Posterior cingulate gyrus (tissue), 11 donors: ENCODE measurements at places on chromosomes 6 and 20.

GRCh38 chr6:34644716-34645115 lies 51.9 kb downstream of the ILRUN start:
- no peak for DNase-seq

- no peak for DNase-seq
These were observed 131.7 kb downstream of the DNAH8 start for GRCh38 chr6:38846844-38847243.

DNA sequence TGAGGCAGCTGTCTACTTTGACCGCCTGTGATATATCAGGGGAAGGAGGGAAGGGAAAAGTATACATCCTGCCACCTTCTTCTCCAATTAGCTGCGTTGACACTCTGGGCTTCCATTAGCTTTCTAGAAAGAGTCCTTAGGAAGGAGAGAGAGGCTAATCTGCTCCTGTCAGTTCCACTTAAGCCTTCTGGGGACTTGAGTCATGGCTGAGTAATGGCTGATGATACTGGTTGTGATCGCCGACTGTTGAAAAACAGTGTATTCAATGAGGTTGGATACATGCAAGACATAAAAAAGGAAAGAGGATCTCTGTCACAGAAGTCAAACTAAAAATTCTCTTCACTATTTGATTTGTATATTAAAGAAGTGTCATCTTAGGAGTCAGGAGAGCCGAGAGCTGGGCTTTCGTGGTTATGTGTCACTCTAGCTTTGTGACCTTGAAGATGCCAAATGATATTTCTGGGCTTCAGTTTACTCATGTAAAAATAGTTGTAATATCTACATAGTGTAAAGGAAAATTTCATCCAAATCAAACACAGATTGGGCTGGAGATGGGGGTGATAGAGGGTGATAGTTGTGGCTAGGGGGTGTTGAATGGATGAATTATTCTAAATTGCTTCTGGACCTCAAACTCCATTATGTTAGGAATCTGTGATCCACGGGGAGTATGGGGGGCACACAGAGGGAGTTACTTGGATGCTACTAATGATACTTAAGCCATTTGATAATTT lies 189.0 kb downstream of the UST start:
- no peak for DNase-seq

DNA sequence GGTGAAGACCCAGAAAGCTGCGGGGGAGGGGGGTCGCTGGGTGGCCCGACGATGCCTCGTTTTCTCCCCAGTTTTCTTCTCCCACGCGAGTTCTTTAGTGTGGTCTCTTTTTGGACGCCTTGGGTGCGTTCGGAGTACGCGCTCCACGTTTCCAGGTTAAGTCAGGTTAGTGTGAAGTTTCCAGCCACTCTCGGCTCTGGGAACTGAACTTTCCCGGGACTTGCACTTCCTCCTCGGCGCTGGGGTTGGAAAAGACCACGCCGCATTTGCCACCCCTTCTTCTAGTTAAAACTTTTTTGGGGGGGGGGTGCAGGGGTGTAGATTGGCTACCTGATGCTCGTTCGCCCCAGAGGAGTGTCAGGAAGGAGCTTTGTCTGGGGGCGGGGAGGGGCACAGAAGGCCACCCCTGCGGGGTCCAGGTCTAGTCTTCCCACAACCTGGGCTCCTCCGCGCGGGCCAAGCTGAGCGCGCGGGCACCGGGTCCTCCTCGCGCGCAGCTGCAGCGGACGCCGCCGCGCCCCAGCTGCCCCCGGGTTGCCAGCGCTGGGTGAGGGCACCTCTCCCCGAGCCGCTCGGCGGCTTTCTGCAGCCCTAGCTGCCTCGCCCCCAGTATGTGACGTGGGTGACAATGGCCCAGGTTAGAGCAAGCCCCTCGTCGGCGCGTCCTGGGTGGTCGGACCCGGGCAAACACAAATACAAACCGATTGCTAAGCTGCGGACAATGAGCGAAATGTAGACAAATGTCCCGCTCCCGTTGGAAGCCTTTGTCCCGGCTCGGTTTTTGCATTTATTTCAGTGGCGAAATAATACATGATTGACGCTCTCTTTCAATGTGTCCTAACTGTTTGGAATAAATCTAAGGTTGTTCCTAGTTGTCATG lies 1.7 kb upstream of the NKX2-2 start:
- DNase-seq = no peak

GRCh38 chr6:116351101-116351500 lies 19.6 kb upstream of the DSE start:
- DNase-seq = no peak

DNA sequence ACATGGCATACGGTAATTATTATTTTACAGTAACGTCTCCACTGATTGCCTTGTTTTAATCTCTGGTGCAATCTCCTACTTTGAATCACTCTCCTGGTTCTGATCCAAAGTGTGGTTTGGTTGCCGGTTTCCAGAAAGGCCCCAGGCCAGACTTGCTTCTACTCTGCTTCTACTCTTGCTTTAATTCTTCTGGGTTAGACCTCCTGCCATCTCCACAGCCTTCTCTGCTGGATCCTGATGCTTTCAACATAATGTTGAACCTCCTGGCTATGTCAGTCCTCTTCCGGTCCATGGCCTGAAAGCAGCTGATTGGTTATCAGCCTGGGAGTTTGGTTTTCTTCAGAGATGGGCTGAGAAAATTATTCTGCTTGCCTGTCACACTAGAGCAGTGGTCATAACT lies 266.5 kb upstream of the RIMS1 start:
- no peak for DNase-seq

GRCh38 chr6:27062755-27063154 lies 184.7 kb upstream of the PRSS16 start:
- DNase-seq = no peak

GRCh38 chr6:109834131-109834530 lies 143.0 kb downstream of the FIG4 start:
- no peak for DNase-seq

- no peak for DNase-seq
These were observed 33.3 kb upstream of the ECHDC1 start for GRCh38 chr6:127376685-127377084.

DNA sequence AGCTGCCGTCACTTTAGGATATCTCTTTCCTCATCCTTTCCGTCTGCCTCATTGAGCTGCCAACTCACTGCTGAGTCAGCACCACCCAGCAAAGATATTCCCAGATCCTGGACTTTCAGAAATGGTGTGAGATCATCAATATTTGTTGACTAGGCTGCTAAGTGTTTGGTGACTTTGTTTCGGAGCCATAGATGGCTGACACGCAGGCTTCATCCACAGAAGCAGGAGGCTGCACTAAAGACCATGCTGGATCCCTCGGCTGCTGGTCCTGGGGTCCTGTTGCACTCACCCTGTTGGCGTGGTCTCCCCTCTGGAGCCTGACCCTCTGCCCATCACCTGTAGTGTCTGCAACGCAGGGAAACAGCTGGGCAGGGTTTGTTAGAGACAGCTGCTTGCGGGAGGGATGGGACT lies 96.5 kb downstream of the ERMARD start:
- DNase-seq = no peak

- DNase-seq = no peak
These were observed 153.0 kb downstream of the BCAS1 start for GRCh38 chr20:53917145-53918019.

DNA sequence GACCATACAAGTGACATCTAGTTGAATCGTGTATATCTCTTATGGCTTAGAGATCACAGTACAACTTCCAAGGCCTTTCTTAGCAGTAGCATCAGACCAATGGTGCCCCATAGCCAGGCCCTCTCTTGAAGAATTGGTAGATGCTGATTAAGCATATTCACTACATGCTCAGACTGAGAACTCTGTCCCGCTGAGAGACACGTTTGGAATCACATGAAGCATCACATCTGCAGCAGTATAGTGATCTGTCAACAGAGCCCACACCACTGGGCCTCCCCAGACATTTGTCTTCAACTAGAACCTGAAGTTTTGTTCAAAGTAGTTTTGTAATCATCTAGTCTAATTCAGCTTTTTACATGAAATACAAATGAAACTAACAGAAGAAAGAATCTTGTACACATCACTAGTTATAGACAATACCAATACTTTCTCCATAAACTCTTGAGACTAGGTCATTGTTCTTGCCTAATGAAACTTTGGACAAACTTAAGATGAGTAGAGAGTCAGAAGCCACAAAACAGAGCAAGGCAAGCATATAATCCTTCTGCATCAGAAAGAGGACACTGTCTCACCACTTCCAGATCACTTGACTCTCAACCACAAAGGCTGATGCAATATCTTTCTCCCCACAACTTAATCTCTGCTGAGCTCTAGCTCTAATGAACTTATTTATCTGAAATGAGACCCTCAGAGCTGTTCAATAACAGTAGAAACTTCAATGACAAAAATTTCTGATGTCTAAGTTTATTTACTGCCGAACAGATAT lies 182.7 kb downstream of the TBX18 start:
- DNase-seq = no peak

GRCh38 chr6:87540539-87540938 lies 49.2 kb downstream of the RARS2 start:
- DNase-seq = no peak

- DNase-seq = no peak
These were observed 3.2 kb downstream of the CNKSR3 start for GRCh38 chr6:154506991-154507898.

- DNase-seq = no peak
These were observed 74.6 kb upstream of the TAB2 start for GRCh38 chr6:149242883-149243282.

DNA sequence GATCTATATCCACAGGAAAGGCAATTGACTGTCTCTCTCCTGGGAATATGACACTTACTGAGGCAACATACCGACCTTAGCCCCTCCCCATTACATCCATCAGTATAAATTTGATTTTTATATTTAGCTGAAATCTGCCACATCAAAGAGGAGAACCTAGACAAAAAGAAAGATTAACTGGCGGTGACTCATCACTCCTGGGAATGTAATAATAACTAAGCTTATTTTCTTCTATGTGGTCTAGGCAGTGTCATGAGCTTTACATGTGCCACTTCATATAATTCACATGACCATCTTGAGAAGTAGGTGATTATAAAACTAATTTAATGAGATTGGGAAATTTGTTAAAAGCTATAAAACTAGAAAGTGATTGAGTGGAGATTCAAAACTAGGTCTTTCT lies 520.0 kb upstream of the HS3ST5 start:
- DNase-seq = no peak

DNA sequence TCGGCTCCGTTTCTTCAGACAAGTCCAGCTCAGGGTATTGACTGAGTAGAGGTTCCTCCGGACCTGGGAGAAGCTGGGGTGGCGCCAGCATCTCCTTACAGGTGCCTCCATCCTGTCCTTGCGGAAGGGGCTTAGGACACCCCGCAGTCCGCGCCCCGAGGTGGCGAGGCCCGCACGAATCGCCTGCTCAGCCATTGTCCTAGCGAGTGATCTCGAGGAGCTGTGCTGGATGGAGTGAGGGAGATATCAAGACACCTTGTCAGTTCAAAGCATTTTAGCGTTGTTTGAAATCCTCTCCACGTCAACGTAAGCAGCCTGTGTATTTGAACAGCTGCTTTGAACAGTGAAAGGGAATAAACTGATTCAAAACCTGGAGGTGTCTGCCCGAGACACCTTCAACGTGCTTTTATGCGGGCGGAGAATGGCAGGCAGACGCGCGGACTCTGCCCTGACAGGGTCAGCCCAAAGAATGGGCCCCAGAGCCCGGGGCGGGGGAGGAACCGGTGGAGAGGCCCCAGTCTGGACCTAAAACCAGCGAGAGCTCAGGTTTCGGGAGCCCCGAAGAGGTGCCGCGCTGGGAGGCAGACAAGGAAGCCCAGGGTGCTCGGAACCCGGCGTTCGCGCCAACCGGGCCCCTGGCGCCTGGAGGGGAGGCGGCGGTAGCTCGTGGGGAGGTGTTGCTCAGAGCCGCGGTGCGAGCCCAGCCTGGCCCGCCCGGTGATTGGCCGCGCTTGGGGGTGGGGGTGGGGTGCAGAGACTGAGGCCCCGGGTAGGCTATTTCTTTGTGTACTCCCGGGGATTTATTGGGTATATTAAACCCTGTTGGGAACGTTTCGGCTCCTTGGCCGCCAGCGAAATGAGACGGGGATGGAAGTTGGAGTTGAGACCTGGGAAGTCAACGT lies 3.1 kb upstream of the POU3F2 start:
- peak; percentile 86 for DNase-seq
